ENCODE measurements at places on chromosomes 6 and 20. TPM values are rescaled to one million over a fixed set of nuclear protein-coding genes. Genes with fewer than 3 reads are reported as not detected.

The ATP9A gene
- 36.0 TPM for total RNA-seq

The FNDC1 gene
- 0.14 TPM for total RNA-seq

The GPR6 gene
- not detected for total RNA-seq

The SLC52A3 gene
- not detected for total RNA-seq

The MYBL2 gene
- 0.71 TPM for total RNA-seq

The OR2H1 gene
- 0.14 TPM for total RNA-seq

Data from smooth muscle cell of bladder (primary cell).